A673 (cell line): ENCODE measurements at places on chromosomes 7 and 10. TPM values are rescaled to one million over a fixed set of nuclear protein-coding genes. Genes with fewer than 3 reads are reported as not detected.

GRCh38 chr7:90723233-90723632 is 127.1 kb downstream of the CDK14 start:
- DNase-seq = no peak
- H3K27me3 ChIP-seq = no peaks in the 10 kb centered on the region
- H3K27ac ChIP-seq = peak overlapping the region; percentile 7
- no peaks in the 10 kb centered on the region for H3K36me3 ChIP-seq
- H3K4me3 ChIP-seq = no peak overlapping the region

DNA sequence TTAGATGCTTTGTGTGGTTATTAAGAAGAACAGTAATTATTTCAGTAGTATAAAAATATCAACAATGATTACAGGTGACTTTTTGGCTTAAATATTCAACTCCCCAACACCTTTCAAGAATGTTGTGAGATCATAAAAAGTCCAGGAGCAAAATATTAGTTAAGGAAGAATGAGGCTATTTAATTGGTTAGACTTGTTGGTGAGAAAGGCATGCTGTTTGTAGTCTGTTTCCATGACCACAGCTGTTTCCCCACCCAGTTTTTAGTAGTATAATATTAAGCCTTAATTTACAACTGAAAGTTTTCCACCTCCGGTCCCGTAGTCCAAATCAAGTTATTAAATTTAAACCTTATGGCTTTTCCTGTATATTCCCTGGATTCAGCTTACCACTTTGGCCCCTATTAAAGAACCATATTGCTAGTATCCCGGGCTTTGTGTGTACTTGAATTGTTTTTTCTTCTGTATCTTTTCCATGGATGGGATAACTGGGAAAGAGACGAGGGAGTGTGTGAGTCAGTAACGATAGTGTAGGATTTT is 133.3 kb downstream of the CELF2 start:
- peaks cover 74% of the 10 kb centered on the region for H3K27me3 ChIP-seq
- no peak overlapping the region for H3K27ac ChIP-seq
- H3K4me3 ChIP-seq = no peak overlapping the region
- no peak for DNase-seq

DNA sequence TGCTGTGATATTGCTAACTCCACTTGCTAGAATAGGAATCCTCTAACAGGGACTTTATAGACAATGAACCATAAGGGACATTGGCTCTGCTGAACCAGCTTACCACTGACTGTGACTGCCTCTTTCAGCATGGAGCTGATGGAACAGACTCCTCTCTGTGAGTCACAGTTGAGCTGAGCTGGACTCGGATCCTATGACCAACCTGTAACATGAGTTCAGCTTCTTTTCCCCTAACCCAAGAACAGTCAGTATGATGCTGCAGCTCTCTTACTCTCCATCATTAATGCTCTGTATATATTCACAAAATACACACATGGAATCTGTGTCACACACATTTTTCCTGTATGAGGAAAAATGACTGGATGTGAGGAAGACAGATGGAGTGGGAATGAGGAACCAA is 177.9 kb upstream of the BET1 start:
- DNase-seq = peak; percentile 28
- H3K4me3 ChIP-seq = no peak overlapping the region
- no peaks in the 10 kb centered on the region for H3K27me3 ChIP-seq
- peak overlapping the region; percentile 95 for H3K27ac ChIP-seq

DNA sequence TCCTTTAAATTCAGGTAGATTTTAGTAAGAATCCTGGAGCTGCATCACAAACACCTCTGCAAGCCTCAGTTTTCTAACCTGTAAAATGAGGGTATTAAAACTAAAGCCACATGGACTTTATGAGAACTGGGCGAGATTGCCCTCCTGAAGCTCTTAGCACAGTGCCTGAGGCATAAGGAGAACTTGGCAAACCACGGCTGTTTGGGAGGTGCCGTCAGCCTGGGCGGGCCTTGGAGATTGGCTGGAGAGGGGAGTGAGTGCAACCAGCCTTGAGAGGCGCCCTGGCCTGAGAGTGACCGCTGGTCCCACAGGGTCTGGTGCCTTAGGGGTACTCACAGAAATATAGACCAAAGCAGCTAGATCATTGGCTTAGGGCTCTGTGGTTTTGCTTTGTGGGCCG is 5.4 kb upstream of the TNS3 start:
- no peak overlapping the region for H3K27ac ChIP-seq
- peaks cover 17% of the 10 kb centered on the region for H3K27me3 ChIP-seq
- no peak overlapping the region for H3K4me3 ChIP-seq
- no peak for DNase-seq
- no peaks in the 10 kb centered on the region for H3K4me1 ChIP-seq
- H3K36me3 ChIP-seq = no peaks in the 10 kb centered on the region

DNA sequence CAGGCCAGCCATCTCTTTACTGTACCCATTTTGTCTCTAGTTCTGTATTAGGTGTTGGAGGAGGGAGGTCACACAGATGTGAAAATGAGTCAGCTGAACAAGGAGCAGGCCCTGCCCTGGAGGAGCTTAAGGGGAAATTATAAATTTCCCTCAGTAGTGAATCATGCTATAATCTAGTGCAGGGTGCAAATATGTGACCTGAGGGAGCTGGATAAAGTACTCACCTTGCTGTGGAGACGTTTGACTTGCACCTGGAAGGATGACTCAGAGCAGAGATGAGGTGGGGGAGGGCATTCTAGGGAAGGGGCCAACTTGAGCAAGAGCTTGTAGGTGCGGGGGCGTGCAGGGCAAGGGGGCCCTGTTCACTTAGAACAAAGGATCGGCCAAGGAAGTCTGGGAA is 610.6 kb downstream of the SDK1 start:
- DNase-seq = no peak
- H3K4me3 ChIP-seq = no peak overlapping the region
- no peaks in the 10 kb centered on the region for H3K27me3 ChIP-seq
- H3K4me1 ChIP-seq = peaks cover 6% of the 10 kb centered on the region
- H3K27ac ChIP-seq = no peak overlapping the region

GRCh38 chr7:33667196-33667595 is 238.1 kb upstream of the BMPER start:
- H3K27ac ChIP-seq = no peak overlapping the region
- no peak overlapping the region for H3K4me3 ChIP-seq
- DNase-seq = no peak

DNA sequence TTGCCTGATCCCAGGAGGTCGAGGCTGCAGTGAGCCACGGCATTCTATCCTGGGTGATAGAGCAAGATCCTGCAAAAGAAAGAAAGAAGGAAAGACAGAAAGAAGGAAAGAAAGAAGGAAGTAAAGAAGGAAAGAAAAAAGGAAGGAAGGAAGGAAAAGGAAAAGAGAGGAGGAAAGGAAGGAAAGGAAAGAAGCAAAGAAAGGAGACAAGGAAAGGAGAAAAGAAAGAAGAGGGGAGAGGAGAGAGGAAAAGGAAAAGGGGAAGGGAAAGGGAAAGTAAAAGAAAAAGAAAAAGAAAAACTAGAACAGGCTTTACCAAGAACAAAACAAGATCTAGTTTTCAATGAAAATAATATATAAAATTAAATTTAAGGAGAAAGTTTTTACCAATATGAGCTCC is 15.0 kb downstream of the NEBL start:
- no peak overlapping the region for H3K27ac ChIP-seq
- no peak for DNase-seq
- H3K4me3 ChIP-seq = no peak overlapping the region
- no peaks in the 10 kb centered on the region for H3K4me1 ChIP-seq
- H3K36me3 ChIP-seq = no peaks in the 10 kb centered on the region

DNA sequence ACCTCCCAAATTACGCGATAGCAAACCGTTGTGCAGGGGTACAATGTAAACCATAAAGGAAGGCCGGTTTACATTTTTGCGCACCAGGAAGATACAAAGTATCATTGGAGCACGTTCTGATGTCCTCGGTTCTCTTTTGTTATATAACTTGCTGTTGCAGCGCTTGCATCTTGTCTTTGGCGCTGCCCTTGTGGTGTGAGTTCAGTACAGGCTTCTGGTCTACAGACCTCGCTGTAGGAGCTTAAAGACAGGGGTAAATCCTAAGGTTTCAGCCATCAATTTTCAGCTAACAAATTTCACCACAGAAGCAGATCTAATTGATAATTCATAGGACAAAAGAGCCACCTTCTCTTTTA is 1.5 kb upstream of the MKX start:
- DNase-seq = no peak
- H3K4me3 ChIP-seq = no peak overlapping the region
- H3K27ac ChIP-seq = no peak overlapping the region
- peaks cover 94% of the 10 kb centered on the region for H3K27me3 ChIP-seq
- H3K36me3 ChIP-seq = no peaks in the 10 kb centered on the region

DNA sequence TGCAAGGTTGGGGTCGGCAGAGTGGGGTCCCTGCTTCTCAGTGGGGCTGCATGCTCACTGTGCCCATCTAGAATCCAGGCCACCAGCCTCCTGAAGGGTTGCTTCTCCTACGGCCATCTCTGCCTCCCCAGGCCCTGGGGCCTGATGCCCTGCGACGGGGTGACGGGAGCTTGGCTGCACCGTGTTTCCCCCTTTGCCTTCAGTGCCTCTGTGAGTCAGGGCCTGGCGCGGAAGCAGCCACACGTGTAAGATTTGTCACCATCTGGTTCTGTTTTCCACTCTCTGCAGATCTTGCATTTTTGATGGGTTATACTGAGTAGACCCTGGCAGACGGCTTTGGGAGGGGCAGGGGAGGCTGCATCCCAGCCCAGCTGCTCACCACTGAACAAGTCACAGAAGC is 7.2 kb downstream of the ADAMTS14 start:
- no peaks in the 10 kb centered on the region for H3K4me1 ChIP-seq
- H3K27me3 ChIP-seq = no peaks in the 10 kb centered on the region
- no peaks in the 10 kb centered on the region for H3K36me3 ChIP-seq
- no peak overlapping the region for H3K27ac ChIP-seq

DNA sequence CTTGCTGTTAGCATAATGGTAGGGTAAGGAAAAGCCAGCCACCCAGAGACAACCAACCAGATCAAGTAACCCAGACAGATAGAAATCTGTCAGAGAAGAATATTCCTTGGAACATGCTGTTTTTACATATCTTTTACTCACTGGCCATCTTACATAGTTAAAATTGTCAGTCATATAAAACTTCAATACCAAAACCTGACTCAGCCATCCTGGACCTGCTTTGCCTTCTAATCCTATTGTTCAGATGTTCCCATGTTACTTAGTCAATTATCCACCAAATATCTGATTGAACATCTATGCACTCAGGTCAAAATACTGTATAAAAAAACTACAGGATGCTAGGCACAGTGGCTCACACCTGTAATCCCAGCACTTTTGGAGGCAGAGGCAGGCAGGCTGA is 466.5 kb upstream of the NRP1 start:
- H3K36me3 ChIP-seq = no peaks in the 10 kb centered on the region
- no peak overlapping the region for H3K4me3 ChIP-seq
- H3K4me1 ChIP-seq = no peaks in the 10 kb centered on the region
- no peaks in the 10 kb centered on the region for H3K27me3 ChIP-seq
- DNase-seq = no peak

- no peak for DNase-seq
- H3K27me3 ChIP-seq = no peaks in the 10 kb centered on the region
- H3K36me3 ChIP-seq = no peaks in the 10 kb centered on the region
- no peak overlapping the region for H3K4me3 ChIP-seq
- peaks cover 5% of the 10 kb centered on the region for H3K4me1 ChIP-seq
Observed at GRCh38 chr7:4668510-4668847, 13.6 kb upstream of the FOXK1 start.

GRCh38 chr7:125899577-125899976 is 970.0 kb upstream of the POT1 start:
- no peaks in the 10 kb centered on the region for H3K4me1 ChIP-seq
- H3K4me3 ChIP-seq = no peak overlapping the region
- DNase-seq = no peak
- H3K36me3 ChIP-seq = no peaks in the 10 kb centered on the region

DNA sequence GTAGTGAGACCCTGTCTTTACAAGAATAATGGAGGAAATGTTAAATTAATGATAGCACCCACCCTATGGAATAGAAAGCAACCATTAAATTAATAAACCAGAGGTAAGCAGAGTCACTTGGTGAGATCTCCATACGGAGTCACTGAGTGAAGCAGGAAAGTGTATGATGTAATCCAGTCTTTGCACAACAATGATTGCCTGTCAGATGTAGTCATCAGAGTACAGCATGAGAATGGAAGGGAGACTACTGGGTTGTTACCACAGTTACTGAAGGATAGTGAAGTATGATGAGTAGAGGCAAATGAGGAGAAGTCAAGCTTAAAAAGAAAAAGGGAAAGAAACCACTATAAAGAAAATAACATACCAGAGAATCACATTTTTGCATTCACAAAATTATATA is 371.9 kb upstream of the SHH start:
- no peak overlapping the region for H3K27ac ChIP-seq
- no peak overlapping the region for H3K4me3 ChIP-seq
- no peak for DNase-seq
- H3K4me1 ChIP-seq = no peaks in the 10 kb centered on the region

DNA sequence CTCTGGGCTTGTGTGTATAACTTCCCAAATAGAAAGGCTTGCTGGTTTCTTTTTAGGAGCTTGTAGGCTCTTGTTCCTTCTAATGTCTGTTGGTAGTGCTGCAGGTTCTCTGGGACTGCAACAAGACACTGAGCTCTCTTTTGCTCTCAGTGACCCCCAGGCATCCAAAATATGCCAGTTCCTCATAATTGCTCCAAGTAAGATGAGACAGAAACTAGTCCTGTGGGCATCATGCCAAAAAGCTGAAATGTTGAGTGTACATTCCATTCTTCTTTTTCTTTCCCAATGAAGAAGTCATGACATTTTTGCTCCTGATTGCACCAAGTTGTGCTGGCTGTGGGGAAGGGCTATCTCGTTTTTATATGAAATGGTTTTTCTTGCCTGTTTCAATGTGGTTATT is 7.1 kb upstream of the BTBD16 start:
- no peaks in the 10 kb centered on the region for H3K4me1 ChIP-seq
- H3K36me3 ChIP-seq = no peaks in the 10 kb centered on the region
- peaks cover 8% of the 10 kb centered on the region for H3K27me3 ChIP-seq
- DNase-seq = peak; percentile 17

DNA sequence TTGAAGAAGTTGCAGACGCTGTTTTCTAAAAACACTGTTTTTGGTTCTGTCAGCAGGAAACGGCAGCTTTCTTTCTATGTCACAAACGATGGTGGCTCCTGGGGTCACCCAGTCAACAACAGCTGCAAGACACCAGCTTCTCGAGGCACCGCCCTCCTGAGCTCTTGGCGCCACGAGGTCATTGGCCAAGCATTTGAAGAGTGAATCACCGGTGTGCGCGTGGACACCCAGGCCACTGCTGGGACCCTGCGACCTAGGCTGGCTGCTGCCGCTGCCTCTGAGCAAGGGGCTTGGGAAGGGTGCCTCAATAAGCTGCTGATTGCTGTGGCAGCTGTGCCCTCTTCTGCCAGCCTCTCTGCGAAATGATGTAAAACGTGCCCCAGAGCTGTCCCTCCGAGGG is 22.5 kb upstream of the VIPR2 start:
- DNase-seq = no peak
- no peaks in the 10 kb centered on the region for H3K4me1 ChIP-seq
- no peak overlapping the region for H3K4me3 ChIP-seq
- H3K27me3 ChIP-seq = no peaks in the 10 kb centered on the region
- H3K27ac ChIP-seq = no peak overlapping the region
- no peaks in the 10 kb centered on the region for H3K36me3 ChIP-seq

C7orf57 gene
- not detected in 2 replicates for total RNA-seq

EVX1 gene
- total RNA-seq = not detected in 2 replicates

LAMTOR4 gene
- 84.5 and 90.4 TPM in 2 replicates for total RNA-seq

HKDC1 gene
- total RNA-seq = 0.52 and 0.79 TPM in 2 replicates

GPR85 gene
- total RNA-seq = 0.32 TPM in 1 of 2 replicates, not detected in the other

OR2A42 gene
- total RNA-seq = 0.21 and 0.37 TPM in 2 replicates

DMBT1 gene
- not detected in 2 replicates for total RNA-seq
